ENCODE measurements at places on chromosomes 5 and 9.
A peak's percentile ranks its signal among the peaks of the same experiment; 100 is the strongest.

GRCh38 chr9:80375477-80375876, 803.7 kb downstream of the TLE4 start:
- DNase-seq, result no peak

GRCh38 chr5:75568202-75568601, 43.1 kb upstream of the ANKDD1B start:
- no peak for DNase-seq

DNA sequence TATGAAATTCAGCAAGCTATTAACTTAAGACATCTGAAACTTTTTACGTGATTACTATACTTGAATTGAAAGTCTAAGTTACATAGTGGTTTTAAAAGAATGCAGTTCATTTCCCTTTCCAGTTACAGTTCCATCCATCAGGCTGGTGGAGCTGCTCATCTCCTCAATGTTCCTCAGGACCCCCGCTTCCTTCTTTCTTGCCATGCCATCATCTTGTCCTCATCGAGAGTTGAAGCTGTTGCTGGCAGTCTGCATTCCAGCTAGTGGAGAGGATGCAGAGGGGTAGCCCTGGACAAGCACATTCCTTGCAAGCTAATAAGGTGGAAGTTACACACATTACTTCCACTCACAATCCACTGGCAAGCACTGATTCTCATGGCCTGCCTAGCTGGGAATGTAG, 8.8 kb upstream of the RNF183 start:
- DNase-seq, result no peak

GRCh38 chr5:17224858-17225511, 7.6 kb downstream of the BASP1 start:
- no peak for DNase-seq

- peak; percentile 20 for DNase-seq
These were observed 146.9 kb upstream of the TLX3 start for GRCh38 chr5:171162165-171162564.

DNA sequence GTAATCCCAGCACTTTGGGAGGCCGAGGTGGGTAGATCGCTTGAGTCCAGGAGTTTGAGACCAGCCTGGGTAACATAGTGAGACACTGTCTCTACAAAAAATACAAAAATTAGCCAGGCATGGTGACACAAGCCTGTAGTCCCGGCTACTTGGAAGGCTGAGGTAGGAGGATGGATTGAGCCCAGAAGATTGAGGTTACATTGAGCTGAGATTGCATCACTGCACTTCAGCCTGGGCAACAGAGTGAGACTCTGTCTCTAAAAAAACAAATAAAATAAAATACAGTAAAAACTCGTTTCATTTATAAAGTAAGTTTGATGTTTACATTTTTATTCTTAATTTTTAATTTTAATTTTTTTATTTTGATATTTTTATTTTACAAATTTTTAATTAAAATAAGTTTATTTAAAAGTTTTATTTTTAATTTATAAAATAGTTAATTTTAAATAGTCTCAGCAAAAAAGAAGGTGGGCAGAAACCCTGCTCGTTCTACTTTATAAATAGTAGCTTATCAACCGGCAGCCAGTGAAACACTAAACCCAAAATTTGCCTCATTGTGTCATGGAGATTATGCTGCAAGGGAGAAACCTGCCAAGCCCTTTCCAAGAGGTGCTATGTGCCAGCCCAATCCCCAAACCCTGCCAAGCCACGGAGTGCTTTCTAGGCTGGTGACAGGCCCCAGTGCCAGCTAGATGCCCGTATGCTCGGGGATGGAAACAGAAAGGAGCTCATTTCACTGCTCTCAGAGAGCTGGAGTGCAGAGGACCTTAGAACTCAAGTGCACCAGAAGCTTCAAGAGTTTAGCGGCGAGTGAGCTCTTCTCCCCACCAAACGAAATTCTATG, 38.9 kb downstream of the SERINC5 start:
- DNase-seq, result no peak

GRCh38 chr5:95317687-95318086, 32.8 kb upstream of the MCTP1 start:
- no peak for DNase-seq

DNA sequence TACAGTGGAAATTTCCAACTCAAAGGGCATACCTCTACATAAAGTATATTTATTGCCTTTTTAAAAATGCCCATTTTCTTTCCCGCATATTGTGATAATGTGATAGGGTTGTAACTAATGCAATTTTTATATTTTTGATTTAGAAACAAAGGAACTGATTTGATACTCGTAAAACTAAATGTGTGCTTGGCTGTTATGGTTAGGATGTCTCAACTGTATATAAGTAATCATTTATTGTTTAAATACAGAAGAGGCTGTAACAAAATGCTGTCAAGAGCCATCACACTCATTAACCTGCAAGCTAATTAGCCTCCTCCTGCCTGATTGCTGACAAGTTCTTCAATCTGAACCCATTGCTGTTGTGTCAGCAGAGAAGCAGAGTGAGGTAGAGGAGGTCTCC, 149.2 kb downstream of the PBX3 start:
- no peak for DNase-seq

DNA sequence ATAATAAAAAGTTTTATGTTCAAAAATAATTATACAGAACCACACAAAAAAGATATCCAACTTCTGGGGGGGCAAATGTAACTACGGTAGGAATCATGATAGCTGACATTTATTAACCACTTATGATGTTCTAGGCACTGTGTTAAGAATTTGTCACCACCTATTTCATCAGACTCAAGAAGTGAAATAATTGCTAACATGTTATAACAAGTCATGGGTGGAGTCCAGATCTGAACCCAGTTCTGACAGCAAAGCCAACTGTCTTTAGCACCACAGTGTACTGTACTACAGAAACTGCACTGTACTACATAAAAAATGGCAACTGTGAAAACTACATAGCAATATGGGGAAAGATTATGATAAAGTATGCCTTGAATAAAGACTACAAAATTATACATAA, 3.0 kb upstream of the SAP30L start:
- no peak for DNase-seq

- no peak for DNase-seq
These were observed 421.6 kb downstream of the IRX1 start for GRCh38 chr5:4017076-4017803.

- peak; percentile 54 for DNase-seq
These were observed 354.9 kb downstream of the DIRAS2 start for GRCh38 chr9:90287567-90288274.

DNA sequence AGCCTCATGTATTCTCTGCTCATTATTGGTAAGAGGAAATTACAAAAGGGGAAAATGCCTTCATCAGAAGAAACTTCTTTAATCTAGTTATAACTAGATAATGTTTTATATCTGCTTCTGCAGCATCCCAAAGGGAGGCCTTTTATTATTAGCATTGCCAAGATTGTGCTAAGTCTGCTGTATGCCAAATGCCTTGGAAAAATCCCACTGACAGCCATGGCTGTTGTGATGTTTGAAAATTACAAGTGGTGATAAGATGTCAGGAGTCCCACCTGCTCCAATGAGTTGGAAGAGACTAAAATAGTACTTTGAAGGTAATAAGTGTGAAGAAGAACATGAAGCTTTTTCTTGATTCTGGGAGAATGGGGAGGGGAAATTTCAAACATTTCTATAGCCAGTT, 345.0 kb downstream of the GABRB2 start:
- DNase-seq, result no peak

DNA sequence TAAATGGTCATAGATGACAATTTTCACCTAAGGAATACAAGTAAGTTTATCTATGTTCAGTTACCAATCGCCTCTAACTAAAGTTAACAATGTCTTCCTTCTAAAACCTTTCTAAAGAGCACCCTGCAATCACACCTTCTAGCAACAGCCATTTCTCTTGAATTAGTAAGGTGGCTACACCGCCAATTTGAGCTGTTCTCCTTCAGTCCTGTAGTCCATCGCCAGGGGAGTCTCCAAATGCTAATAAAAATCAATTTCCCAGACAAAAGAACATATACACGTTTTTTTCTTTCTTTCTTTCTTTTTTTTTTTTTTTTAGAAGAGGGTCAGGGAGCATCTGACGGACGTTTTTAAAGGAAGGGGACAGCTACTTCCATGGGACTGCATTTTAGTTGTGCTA, 729 bp upstream of the RORB start:
- no peak for DNase-seq

- peak; percentile 90 for DNase-seq
These were observed 663.6 kb upstream of the ZNF608 start for GRCh38 chr5:125409861-125410536.

DNA sequence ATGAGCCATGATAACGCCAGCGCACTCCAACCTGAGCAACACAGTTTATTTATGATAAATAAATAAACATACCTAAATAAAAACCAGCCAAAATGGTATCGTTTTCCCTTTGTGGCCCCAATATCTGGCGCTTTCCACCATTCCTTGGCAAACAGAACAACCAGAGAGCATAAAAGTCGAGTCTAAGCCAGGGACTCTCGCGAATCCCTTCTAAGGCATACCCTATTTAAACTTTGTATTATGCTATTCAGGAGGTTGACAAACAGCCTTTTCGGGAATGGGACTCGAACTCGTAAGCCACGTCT, 386 bp upstream of the MATR3 start:
- DNase-seq, result no peak

DNA sequence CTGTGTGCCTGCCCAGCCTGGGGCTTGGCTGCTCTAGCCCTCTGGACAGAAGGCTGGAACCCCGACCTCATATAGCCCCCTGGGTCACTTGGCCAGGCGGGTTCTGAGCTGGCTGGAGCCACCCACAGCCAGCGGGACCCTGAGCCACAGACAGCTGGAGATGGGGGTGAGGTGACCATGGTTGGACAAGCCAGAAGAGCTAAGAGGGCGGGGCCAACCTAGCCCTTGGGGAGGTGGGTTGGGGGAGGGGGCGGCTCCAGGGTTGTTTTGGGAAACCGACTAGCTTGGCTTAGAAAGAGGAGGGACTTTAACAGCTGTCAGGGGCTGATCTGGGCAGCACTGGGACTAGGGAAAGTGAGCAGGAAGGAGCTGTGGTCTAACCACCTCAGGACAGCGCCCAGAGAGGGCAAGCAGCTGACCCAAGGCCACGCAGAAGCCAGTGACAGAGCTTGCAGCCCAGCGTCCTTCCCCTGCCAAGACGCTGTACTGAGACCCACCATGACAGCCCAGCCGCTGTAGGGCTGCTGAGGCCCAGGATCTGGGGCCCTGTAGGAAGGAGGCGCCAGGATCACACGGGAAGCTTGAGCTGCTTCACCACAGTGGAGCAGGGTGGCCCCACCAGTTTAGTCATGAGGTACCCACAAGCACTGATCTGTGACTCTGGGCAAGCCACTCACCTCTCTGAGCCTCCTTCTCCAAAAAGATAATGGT, 2.2 kb downstream of the AIF1L start:
- no peak for DNase-seq

GRCh38 chr5:131364507-131365050, 100.7 kb downstream of the CDC42SE2 start:
- DNase-seq, result no peak

- DNase-seq, result no peak
These were observed 56.0 kb downstream of the TRIP13 start for GRCh38 chr5:948472-949274.

DNA sequence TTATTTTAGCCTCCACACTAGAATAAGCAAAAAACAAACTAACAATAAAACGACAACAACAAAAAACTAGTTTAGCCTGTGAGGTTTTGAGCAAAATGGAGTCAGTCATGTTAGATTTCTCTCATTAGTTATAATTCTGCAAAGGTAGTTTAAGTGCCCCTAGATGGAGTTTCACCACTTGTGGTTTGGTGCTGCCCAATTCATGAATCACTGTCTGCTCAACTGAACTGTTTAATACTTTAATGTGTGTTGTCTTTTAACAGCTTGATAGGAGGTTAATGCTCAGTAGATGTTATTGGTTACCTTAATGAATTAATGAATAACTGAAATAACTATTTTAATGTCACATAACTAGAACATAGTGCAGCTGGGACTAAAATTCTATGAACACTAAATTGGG, 3.5 kb upstream of the PLAA start:
- no peak for DNase-seq

Data from retina (tissue), 1 donor.